ENCODE measurements at places on chromosomes 1 and 21.

- DNase-seq: no peak
These were observed 5.4 kb upstream of the ZNF691 start for GRCh38 chr1:42841010-42841409.

DNA sequence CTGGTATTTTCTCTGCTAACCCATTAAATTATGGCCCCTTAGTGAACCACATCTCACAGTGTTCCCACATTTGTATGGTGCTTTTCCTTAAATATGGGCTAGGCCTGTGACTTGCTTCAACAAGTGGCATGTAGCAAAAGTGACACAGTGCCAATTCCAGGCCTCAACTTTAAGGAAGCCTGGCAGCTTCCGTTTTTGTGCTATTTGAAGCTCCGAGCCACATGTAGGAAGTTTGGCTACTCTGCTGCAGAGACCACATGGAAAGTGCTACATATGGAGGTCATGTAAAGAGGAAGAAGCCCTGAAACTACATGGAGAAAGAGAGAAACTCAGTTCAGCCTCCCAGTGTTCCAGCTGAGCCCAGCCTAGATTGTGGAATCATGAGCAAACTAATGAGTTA lies 28.5 kb upstream of the DR1 start:
- no peak for DNase-seq

DNA sequence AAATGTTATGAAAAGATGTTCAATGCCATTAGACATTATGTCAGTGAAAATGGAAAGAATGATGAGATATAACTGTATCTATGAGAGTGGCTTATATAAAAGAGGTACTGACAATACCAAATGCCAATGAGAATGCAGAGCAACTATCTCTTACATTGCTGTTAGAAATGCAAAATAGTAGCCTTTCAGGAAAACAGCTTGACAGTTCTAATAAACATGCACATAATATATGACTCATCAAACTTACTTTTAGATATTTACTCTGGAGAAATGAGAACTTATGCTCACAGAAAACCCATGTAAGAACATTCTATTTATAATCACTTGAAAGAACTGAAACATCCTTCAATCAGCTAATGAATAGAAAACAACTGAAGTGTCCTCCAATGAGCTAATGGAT lies 996.7 kb upstream of the ADGRL4 start:
- no peak for DNase-seq

GRCh38 chr1:93980320-93981273 lies 71.4 kb upstream of the GCLM start:
- DNase-seq: no peak

DNA sequence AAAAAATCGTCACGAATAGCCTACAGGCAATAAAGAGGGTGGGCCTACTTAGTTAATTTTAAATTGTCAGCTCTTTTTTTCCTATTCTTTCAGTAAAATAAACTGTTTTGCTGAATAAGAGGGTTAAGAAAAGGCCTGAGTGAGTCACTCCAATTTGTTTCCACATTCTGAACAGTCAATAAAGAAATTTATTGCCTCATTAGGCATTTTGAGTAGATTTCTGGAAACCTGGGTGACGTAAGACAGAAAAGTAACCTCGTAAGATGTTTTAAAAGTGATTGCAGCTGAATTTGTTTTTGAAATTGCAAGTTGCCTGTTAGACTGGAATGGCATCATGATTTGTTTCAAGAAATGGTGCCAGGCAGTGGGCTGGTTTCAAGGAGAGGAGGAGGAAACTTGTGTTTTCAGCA lies 439.3 kb downstream of the USP25 start:
- no peak for DNase-seq
